ENCODE measurements at places on chromosomes 13 and 19. TPM values are rescaled to one million over a fixed set of nuclear protein-coding genes. Genes with fewer than 3 reads are reported as not detected.

- no peak within 1 kb of the TSS for H3K4me3 ChIP-seq
- H3K27me3 ChIP-seq: no peaks in the 10 kb centered on the region
- no peaks in the 10 kb centered on the region for H3K36me3 ChIP-seq
Observed at GRCh38 chr19:2255982-2256685, at the start of gene JSRP1. Gene JSRP1, minus strand, starts transcription at chr19:2256417. Its CDS starts 1,103 bp downstream, at chr19:2255314.

IL12RB1 gene
- total RNA-seq: not detected

GRCh38 chr13:49649244-49649962 is 21.1 kb downstream of the ARL11 start:
- no peak overlapping the region for H3K4me3 ChIP-seq
- no peak overlapping the region for H3K27ac ChIP-seq
- no peaks in the 10 kb centered on the region for H3K36me3 ChIP-seq

DKKL1 gene
- total RNA-seq: 1.2 TPM

GRCh38 chr13:22176968-22177520 is 506.2 kb downstream of the FGF9 start:
- H3K27ac ChIP-seq: no peak overlapping the region
- H3K4me1 ChIP-seq: no peaks in the 10 kb centered on the region

- no peak overlapping the region for H3K4me3 ChIP-seq
- H3K27ac ChIP-seq: no peak overlapping the region
- no peaks in the 10 kb centered on the region for H3K36me3 ChIP-seq
Observed at GRCh38 chr13:20940083-20940482, 37.5 kb upstream of the XPO4 start.

LILRA5 gene
- total RNA-seq: not detected

GRCh38 chr19:45172173-45172572 is 5.9 kb downstream of the TRAPPC6A start:
- no peak overlapping the region for H3K4me3 ChIP-seq
- no peaks in the 10 kb centered on the region for H3K36me3 ChIP-seq
- no peak overlapping the region for H3K27ac ChIP-seq

GRCh38 chr19:3606174-3606689 is 443 bp downstream of the TBXA2R start:
- peaks cover 11% of the 10 kb centered on the region for H3K4me1 ChIP-seq
- peak overlapping the region; percentile 31 for H3K4me3 ChIP-seq
- no peaks in the 10 kb centered on the region for H3K27me3 ChIP-seq
- H3K27ac ChIP-seq: no peak overlapping the region

DNA sequence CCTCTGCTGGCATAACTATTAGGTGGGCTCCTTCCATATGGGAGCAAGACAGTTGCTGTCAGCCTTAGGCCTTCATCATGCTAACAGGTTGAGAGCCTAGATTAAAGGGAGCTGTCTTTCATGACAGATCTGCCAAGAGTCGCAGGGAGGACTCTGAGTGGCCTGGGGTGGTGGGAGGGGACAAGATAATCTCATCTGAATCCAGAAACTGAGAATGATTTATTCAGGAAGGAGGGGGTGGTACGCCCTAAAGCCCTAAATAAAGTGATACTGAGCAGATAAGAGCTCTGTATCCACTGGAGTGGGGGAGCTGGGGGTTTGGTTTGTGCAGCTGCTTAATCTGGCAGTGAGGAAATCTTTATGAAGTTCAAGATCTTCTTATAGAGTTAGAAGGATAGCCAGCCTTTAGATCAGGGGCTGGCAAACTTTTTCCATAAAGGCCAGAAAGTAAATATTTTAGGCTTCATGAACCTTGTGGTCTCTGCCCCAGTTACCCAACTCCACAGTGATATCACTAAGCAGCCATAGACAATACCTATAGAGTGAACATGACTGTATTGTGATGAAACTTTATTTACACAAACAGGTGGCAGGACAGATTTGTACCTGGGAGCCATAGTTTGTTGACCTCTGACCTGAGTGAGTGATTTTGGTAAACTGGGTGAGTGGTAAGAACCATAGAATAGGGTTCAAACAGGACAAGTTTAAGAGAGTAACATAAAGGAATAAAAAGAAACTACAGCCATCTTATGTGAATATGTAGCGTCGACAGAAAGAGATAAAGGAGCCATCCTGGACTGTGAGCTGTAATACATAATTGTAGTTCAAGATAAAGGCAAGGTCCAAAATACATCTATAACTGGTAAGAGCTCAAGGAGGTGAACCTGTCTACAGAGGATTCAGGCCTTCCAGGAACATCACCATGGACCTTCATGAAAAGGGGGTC is 9.8 kb upstream of the STK24 start:
- H3K4me3 ChIP-seq: no peak overlapping the region
- peak; percentile 73 for DNase-seq
- H3K27me3 ChIP-seq: no peaks in the 10 kb centered on the region
- H3K4me1 ChIP-seq: peaks cover 39% of the 10 kb centered on the region

GRCh38 chr13:102128216-102128810 is 273.5 kb downstream of the FGF14 start:
- H3K36me3 ChIP-seq: no peaks in the 10 kb centered on the region
- no peaks in the 10 kb centered on the region for H3K27me3 ChIP-seq
- DNase-seq: peak; percentile 91
- peak overlapping the region; percentile 57 for H3K27ac ChIP-seq
- peaks cover 54% of the 10 kb centered on the region for H3K4me1 ChIP-seq

GRCh38 chr13:19960653-19960976 is 2.1 kb downstream of the ZMYM2 start:
- peak overlapping the region; percentile 77 for H3K4me3 ChIP-seq
- peaks cover 41% of the 10 kb centered on the region for H3K36me3 ChIP-seq
- no peak overlapping the region for H3K27ac ChIP-seq
- DNase-seq: no peak

SLC7A10 gene
- 0.17 TPM for total RNA-seq

GRCh38 chr19:57566396-57567265 is 7.0 kb upstream of the ZNF550 start:
- peaks cover 2% of the 10 kb centered on the region for H3K36me3 ChIP-seq
- H3K4me1 ChIP-seq: no peaks in the 10 kb centered on the region

LILRB2 gene
- total RNA-seq: not detected

GRCh38 chr19:18815673-18816072 is 16.1 kb upstream of the UPF1 start:
- H3K27ac ChIP-seq: no peak overlapping the region
- H3K36me3 ChIP-seq: no peaks in the 10 kb centered on the region
- H3K4me3 ChIP-seq: no peak overlapping the region
- no peak for DNase-seq
- H3K4me1 ChIP-seq: no peaks in the 10 kb centered on the region
- no peaks in the 10 kb centered on the region for H3K27me3 ChIP-seq

DNA sequence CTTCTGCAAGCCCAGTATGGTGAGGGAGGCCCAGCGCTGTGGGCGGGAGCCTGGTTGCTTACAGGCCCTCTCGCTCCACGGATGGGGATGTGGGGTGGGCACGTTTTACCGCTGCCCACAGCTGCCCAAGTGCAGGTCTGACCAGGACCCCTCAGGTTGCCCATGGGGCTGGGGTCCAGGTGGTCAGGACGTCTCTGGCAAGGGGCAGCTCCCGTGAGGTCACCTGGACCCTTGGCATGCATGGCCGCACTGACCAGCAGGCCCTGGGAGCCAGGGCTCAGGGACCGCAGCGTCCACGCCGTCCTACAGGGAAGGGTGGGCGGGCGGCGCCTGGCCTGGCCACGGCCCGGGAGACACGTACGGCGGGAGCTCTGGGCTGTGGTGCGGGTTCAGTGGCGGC is 32.8 kb downstream of the GAS6 start:
- H3K27me3 ChIP-seq: no peaks in the 10 kb centered on the region
- no peak for DNase-seq
- H3K4me3 ChIP-seq: no peak overlapping the region

GRCh38 chr13:96825653-96826052 is 168.6 kb downstream of the OXGR1 start:
- H3K4me3 ChIP-seq: no peak overlapping the region
- H3K27ac ChIP-seq: no peak overlapping the region
- H3K27me3 ChIP-seq: no peaks in the 10 kb centered on the region
- no peaks in the 10 kb centered on the region for H3K36me3 ChIP-seq

DNA sequence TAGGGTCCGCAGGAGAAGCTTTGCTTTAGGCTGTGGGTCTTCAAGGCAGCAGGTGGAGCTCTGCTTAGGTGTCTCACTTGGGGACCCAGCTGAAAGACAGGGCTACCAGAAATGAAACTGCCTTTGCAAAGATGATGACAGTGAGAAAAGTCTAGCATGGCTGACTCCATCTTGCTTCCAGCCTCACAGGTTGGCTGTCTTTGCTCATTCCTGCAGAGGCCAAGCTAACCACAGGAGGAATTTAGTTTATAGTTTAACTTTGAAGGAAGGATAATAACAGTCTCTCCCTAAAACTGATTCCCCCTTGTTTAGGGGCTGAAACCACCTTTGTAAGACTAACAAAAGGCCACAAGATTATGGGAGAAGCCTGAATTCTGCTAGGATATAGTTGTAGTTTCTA is 252.4 kb downstream of the UQCRFS1 start:
- no peaks in the 10 kb centered on the region for H3K27me3 ChIP-seq
- DNase-seq: no peak
- H3K4me3 ChIP-seq: no peak overlapping the region
- H3K27ac ChIP-seq: no peak overlapping the region

- peaks cover 7% of the 10 kb centered on the region for H3K36me3 ChIP-seq
- H3K27me3 ChIP-seq: no peaks in the 10 kb centered on the region
- no peak overlapping the region for H3K4me3 ChIP-seq
Observed at GRCh38 chr13:113979791-113980471, 6.1 kb upstream of the C13orf46 start.

- H3K4me1 ChIP-seq: no peaks in the 10 kb centered on the region
- no peak for DNase-seq
- no peaks in the 10 kb centered on the region for H3K27me3 ChIP-seq
- H3K4me3 ChIP-seq: no peak overlapping the region
- no peak overlapping the region for H3K27ac ChIP-seq
- H3K36me3 ChIP-seq: no peaks in the 10 kb centered on the region
Observed at GRCh38 chr13:44726214-44726613, 150.1 kb upstream of the TSC22D1 start.

DNA sequence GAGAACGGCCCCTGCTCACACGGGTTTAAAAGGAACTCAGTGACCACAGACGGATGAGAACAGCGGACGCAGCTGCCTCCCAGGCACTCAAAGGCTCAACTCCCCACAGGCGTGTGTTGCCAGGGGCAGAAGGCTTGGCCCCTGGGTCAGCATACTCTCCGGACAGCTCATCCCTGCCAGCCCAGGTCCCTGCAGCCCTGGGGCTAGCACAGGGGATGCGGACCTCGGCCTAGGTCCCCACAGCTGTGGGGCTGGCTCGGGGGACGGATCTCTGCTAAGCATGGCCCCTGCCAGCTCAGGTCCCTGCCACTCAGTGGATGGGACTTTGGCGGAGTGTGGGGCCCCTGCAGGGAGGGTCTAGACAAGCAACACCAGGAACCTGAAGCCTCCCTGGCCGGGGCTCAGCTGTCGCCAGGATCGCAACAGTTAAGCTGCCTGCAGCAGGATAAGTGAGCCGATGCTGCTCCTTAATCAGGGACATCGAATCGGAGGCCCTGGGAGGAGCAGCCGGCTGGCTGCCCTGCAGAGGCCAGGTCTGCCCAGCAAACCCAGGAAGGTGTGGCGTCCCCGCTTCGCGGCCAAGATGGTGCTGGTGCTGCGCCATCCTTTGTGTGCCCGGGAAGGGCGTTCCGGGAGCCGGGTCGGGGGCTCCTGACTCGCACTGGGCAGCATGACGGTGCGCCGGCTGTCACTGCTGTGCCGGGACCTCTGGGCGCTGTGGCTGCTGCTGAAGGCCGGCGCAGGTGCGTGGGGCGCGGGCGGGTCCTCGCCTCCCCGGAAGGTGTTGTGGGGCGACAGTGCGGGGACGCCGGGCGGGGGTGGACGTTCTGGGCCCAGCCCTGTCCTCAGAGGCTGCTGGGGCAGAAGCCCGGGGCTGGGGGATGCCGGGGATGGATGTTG is 32.5 kb downstream of the MCF2L start:
- H3K36me3 ChIP-seq: no peaks in the 10 kb centered on the region
- peak; percentile 77 for DNase-seq
- no peak overlapping the region for H3K27ac ChIP-seq
- peaks cover 12% of the 10 kb centered on the region for H3K4me1 ChIP-seq
- H3K4me3 ChIP-seq: peak overlapping the region; percentile 42
- H3K27me3 ChIP-seq: peaks cover 6% of the 10 kb centered on the region

ZNF730 gene
- 7.6 TPM for total RNA-seq

DNA sequence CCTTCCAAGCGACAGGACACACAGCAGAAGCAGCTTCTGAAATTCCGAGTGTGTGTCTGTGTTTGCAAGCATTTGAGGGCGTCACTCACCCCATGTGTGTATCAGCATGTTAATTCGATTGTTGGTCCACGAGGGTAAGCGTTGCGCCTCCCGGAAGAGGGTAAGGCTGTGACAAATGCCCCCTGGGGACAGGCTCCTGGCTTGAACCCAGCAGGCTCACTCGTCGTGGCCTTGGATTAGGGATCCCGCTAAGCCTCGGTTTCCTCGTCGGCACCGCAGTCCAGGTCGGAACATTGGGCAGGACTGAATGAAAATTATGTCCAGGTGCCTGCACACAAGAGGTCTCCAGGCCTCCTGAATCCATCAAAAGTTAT is 606 bp upstream of the STXBP2 start:
- H3K4me1 ChIP-seq: peaks cover 9% of the 10 kb centered on the region
- H3K36me3 ChIP-seq: no peaks in the 10 kb centered on the region
- H3K4me3 ChIP-seq: peak overlapping the region; percentile 79
- peak; percentile 54 for DNase-seq

DNA sequence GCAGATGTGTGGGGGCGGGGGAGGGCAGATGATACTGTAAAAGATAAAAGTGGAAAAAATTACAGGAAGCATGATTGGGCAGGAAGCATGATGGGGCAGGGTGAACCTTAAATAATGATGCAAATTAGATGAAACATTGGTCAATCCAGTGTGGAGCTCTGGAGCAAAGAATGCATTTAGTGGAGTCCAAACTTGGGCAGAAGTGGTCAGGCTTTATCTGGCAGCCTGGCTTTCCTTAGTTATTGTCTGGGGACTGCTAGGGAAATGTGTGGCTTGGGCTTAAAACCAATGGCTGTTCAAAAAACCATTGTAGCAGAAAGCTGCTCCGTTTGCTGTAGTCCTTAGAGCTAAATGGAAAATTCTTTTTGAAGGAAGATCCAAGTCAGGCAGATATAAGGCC is 1077.3 kb upstream of the MIR17HG start:
- no peak overlapping the region for H3K4me3 ChIP-seq
- H3K36me3 ChIP-seq: no peaks in the 10 kb centered on the region
- no peak overlapping the region for H3K27ac ChIP-seq
- no peaks in the 10 kb centered on the region for H3K27me3 ChIP-seq
- H3K4me1 ChIP-seq: no peaks in the 10 kb centered on the region
- DNase-seq: no peak
